ENCODE measurements at places on chromosomes 2 and 18.
A peak's percentile ranks its signal among the peaks of the same experiment; 100 is the strongest.

DNA sequence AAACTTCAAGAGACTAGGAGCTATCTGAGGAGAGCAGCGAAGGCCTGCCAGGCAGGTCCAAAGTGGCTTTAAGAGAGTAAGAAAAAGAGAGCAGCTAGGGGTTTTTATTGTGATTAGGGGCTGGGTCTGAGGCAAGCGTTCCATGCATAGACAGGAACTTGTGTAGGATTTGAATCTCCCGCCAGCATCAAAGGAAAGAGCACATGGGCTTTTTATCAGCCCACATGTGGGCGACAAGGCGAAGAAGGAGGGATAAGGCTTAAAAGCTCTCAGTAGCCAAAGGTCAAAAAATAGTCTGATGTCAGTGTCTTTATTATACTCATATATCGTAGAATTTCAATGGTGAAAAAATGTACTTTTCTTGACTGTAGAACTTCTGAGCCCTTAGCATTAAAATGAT is 178.5 kb upstream of the TMEFF2 start:
- no peak for DNase-seq

DNA sequence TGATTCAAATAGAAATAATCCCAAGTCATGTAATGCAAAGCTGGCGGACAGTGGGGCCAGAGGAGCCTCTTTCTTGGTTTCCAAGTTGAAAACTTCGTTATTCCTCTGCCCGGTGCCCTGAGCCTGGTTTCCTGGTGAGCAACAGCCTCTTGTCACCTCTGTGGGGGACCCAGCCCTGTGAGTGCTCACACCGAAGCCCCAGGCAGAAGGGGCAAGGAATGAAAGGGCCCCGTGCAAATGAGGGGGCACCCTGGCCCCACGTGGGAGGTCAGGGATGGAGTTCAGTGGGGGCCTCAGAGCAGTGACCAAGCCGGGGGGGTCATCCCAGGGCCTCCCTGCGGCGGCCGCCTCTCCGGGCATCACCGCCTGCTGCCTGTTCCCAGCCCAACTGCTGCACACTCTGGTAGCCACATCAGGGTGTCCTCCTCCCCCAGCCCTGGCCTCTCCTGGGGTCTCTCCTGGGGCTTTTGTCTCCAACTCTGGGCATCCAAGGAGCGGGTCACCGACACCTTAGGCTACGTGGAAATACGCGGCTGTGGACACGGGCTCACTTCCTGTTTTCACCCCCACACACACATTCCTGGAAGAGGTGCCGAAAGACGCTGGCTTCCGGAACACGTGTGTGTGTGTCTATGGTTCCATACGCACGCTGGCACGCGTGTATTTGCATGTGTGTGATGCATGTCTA is 64.5 kb downstream of the TWIST2 start:
- no peak for DNase-seq

DNA sequence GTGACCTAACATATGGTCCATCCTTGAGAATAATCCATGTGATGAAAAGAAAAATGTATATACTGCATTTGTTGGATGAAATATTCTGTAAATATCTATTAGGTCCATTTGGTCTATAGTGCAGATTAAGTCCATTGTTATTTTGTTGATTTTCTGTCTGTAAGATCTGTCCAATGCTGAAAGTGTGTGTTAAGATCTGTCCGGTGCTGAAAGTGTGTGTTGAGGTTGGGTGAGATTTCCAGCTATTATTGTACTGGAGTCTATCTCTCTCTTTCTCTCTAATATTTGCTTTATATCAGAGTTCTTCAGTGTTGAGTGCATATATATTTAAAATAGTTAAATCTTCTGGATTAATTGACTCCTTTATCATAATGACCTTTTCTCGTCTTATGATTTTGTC is 828.8 kb upstream of the CRIM1 start:
- no peak for DNase-seq

- no peak for DNase-seq
Observed at GRCh38 chr2:41626936-41627335, 420.9 kb upstream of the PKDCC start.

GRCh38 chr2:22497789-22498188 is 887.2 kb upstream of the KLHL29 start:
- DNase-seq, result no peak

GRCh38 chr18:23237524-23238151 is 102.4 kb downstream of the CABLES1 start:
- peak; percentile 11 for DNase-seq

DNA sequence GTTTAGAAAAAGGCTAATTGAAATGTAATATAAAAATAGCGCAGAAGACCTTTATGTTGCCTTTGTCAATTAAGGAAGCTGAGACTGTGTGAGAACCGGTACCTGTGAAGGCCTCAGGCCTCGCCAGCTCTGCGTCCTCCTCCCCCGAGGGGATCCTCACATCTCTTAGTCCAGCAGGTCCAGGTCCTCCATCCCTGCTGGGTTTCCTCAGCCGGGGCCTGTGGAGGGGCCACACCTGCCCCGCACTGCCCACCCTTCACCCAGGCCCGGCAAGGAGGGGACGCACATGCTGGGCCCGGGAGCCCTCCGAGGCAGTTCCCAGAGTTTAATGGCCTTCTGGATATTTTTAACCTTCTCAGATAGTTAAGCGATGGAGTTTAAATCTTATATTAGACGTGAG is 3.5 kb downstream of the KCNG2 start:
- no peak for DNase-seq

DNA sequence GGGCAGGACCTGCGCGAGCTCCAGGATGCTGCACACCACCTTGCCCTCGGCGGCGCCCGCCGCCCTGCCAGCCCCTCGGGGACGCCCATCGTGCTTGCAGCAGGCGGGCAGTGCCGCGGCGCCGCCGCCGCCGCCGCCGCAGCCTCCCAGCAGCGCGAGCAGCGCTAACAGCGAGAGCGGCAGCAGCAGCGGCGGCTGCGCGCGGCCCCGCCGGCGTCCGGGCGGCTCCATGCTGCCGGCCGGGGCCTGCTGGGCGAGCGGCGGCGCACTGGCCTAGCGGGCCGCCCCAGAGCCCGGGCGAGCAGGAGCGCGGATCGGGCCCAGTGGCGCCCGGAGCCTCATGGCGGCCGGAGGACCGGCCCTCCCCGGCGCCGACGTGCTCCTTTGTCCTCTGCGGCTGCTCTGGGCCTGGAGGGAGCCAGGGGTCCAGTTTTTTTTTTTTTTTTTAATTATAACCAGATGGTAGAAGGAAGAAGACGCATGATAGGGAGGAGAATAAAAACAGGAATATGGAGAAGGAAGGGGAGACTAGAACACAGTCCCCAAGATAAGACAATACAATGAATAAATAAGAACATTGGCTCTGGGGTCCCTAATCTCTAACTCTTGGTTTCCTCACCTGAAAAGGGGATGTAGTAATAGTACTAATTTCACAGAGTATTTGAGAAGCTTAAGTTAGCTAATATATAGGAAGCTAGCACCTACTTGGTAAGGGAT is 17.1 kb upstream of the ANKRD62 start:
- no peak for DNase-seq

- no peak for DNase-seq
Observed at GRCh38 chr2:120261387-120262006, 8.8 kb downstream of the RALB start.

GRCh38 chr2:21590026-21590690 is 466.4 kb downstream of the TDRD15 start:
- DNase-seq, result no peak

DNA sequence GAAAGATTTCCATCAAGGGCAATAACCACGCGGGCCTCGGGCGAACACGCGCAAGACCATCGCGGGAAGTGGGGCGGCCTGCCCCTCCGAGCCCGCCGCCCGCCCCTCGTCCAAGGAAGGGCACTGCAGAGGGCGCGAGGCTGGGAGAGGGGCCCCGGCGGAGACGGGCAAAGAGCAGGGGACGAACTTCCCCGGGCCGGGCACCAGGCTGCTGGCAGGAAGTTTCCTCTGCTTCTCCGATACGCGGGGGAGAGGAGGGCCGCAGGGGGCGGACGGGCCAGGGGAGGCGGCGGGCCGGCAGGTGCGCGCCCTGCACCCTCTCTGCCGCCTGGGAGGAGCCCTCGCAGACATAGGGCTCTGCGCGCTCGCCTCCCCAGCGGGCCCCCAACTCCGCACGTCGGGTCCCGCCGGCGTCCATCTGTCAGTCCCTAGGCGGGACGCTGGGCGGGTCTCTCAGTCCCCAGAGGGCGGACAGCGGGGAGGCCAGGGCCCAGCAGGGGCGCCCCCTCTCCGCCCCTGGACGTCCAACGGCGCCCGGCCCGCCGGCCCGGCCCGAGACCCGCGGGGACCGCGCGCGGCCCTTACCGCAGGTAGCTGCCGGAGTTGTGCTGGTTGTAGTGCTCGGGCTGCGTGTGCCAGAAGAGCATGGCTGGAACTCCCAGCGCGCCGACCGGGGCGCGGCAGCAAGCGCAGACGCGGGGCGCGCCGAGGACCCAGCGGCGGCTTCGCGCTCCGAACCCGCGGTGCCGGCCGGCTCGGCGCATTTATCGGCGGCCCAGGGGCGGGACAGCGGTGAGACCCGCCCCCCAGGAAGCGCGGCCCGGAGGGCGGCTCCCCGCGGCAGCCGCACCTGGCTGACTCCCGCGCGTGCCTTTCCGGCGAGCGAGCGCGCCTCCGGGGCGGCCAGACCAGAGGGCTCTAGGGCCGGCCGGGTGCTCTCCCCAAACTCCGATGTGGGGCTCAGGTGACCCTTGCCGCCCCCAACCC is at the start of gene TFCP2L1:
Gene TFCP2L1, minus strand, starts transcription at position 740 of the 987 bp plus-strand sequence. Its CDS starts 93 bp downstream, at position 647.
- no peak for DNase-seq

DNA sequence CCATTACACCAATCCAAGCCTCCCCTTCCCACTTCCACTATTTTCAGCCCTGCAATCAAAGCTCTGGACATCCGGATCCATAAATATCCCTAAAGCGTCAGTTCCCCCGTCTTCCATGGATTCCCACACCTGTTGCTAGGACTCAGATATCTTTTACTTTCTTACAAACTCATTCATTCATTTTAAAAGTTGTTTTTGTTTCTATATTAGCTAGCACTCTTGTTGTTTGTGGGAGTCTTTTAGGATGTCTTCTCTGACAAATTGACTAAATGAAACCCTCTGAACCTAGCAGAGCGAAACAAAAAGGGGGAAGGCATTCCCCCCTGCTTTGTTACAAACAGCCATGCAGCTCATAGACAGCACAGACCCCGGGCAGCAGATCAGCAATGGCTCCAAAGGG is 9.0 kb upstream of the NBAS start:
- no peak for DNase-seq

DNA sequence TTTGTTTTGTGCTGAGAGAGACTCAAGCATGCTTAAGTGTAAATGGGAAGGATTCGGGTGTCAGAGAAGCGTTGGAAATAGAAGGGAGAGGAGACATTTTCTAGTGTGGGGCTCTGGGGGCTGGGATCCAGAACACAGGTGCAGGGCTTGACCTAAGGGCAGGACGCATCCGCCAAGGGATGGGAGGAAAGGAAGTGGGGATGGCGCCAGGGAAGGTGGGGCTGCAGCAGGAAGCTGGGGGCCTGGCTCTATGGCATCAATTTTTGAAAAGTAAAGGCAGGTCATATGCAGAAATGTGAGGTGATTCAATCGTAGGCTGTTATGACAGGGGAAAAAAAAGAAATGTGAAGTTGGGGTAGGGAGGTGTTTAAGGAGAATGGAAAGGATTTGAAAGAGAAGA is 143.2 kb upstream of the SERTAD2 start:
- no peak for DNase-seq

DNA sequence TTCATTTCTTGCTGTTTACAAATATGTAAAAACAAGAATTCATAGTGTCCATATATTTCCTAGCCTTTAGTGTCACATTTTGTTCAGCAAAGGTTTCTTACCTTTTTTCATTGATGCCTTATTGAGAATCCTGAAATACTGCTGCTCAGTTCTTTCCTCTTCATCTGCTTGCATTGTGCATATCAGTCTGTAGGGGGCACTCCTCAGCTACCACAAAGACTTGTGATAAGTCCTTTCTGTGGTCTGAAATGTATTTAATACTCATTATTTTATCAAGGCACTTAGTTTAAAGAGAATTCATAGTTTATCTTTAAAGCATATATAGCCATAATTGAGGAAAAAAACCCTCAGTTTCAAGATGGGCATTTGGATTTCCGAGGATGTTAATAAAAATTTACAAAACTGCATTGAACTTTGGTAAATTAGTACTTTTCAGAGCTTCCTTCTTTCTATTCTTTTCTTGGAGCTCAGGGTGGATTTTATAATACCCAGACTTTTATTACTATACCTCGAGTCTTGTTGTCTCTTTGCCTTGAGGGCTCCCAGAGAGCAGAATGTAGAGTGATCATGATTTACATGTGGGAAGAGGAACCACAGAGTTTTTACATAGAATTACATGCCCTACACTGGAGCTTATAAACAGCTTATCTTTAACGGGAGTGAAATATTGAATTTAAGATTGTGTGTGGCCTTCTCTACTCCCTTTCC is 570.1 kb downstream of the PLCL1 start:
- DNase-seq, result no peak

DNA sequence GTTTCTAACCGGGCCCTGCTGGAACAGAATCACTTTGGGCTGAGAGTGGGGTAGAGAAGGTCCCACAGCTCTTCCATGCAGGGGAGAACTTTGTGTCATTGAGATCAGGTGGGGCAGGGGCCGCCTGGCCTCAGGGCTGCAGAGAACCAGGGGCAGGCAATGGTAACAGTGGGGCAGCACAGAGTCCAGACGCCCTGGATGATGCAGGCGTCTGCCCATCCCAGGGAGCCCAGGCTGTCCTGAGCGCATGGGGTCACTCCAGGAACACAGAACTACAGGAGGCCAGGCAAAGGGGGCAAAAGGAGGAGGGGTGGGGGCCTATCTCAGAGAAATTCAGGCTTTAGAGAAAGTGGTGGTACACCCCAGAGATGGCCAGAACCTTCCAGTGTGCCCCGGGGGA is 121.3 kb downstream of the NDUFA10 start:
- DNase-seq, result no peak

- DNase-seq, result no peak
Observed at GRCh38 chr2:217222309-217222910, 362.5 kb upstream of the TNP1 start.
